ENCODE measurements at places on chromosomes 16 and 17. TPM values are rescaled to one million over a fixed set of nuclear protein-coding genes. Genes with fewer than 3 reads are reported as not detected.

DNA sequence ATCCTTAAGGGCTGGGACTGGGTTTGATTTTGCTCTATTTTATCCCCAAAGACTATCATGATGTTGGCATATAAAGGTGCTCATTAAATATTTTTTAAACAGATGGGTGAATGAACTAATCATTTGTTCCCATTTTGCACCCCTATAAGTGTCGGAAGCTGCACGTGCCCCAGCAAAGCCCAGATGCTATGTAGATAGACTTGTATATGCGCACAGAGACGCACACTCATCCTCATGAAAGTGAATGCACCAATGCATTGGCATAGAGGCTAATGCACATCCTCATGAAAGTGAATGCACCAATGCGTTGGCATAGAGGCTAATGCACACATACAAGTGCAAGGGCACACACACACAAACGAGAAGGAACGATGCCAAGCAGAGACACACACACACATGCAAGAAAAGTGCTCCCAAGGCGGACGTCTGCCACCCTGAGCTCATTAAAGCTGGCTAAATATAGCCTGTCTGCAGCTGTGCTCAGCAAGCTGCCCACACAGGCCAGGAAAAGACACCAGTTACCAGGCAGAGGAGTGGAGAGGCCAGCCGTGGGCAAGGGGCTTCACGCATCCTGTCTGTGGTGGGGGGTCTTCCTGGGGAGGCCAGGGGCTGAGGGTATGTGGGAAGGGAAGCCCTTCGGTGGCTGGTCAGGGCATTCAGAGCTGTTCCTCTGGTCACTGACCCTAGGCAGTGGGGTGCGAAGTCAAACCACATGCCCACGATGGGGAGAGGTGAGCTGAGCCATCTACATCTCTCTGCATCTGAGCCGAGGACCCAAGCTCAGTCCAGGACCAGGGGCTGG is 52.6 kb downstream of the PIMREG start:
- no peak overlapping the region for H3K4me3 ChIP-seq
- DNase-seq, result no peak
- no peak overlapping the region for H3K27ac ChIP-seq
- no peaks in the 10 kb centered on the region for H3K4me1 ChIP-seq
- no peaks in the 10 kb centered on the region for H3K36me3 ChIP-seq

- H3K36me3 ChIP-seq, result peaks cover 11% of the 10 kb centered on the region
- H3K4me1 ChIP-seq, result peaks cover 44% of the 10 kb centered on the region
- H3K4me3 ChIP-seq, result no peak overlapping the region
- no peak for DNase-seq
- H3K27me3 ChIP-seq, result no peaks in the 10 kb centered on the region
These were observed 14.2 kb downstream of the HDAC5 start for GRCh38 chr17:44109312-44109630.

SCGB1C2 gene
- total RNA-seq, result not detected

SLC47A1 gene
- 2.4 TPM for total RNA-seq

Measured in osteocyte (in vitro differentiated cells).